ENCODE measurements at places on chromosomes 7 and 10.
A peak's percentile ranks its signal among the peaks of the same experiment; 100 is the strongest.

DNA sequence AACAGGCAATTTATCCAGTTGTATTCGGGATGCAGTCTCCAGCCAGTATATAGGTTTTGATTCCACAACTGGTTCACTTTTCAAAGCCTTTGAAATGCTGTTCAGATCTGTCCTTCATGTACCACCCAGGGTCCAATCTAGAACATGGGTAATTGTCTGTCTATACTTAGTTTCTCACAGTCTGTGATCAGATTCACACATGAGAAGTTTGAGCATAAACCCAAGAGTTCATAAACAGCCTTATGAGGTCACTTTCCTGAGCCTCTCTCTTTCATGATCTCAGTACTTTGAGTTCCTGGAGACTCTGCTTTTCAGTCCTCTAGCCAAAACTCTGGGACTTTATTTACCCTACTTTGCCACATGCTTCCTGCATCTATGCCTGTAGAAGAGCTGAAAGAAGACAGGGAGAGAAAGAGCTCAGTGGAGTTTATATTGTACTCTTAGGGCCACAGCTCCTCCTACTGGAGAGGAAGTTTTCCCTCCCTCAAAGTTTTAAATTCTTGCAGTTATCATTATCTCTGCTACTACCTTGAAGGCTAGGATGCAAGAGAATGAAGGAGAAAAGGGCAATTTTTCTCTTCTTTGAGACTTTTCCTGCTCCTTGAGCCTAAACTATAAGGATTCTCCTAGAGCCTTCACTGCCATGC is 172.0 kb downstream of the ZEB1 start:
- no peak for DNase-seq

DNA sequence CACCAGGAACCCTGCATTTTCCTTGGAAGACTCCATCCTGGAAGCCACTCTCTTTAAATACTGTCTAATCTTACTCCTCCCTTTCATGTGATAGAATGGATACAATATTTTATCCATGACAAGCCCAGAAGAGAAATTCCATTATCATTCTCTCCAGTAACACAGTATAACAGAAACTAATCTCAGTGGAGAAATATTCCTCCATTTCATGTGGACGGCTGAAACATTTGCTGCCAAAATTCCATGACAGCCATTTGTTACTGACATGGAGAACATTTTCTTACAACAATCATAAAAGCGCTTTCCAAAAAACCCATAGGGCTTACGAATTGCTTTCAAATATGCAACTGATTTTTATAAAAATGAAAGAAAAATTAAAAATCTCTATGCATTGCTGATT is 392.8 kb upstream of the KLF6 start:
- DNase-seq = no peak

DNA sequence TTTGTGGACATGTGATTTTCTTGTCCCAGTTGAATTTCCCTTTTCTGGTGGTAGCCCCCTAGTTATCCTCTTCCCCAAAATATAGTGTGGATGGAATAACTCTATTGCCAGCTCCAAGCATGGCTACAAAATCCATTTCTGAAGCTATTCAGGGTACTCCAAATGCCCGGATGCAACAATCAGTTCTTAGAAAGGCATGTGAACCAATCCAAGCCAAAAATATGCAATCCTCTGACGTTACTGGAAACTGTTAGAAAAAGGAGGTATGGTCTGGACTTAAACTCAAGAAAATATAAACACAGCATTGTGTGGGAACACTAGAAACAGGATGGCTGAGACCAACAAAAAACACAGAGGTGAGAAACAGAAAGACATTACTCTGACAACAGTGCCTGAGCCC is 347.0 kb downstream of the GPAM start:
- no peak for DNase-seq

GRCh38 chr10:3149918-3150317 is 22.7 kb downstream of the PITRM1 start:
- DNase-seq = no peak

DNA sequence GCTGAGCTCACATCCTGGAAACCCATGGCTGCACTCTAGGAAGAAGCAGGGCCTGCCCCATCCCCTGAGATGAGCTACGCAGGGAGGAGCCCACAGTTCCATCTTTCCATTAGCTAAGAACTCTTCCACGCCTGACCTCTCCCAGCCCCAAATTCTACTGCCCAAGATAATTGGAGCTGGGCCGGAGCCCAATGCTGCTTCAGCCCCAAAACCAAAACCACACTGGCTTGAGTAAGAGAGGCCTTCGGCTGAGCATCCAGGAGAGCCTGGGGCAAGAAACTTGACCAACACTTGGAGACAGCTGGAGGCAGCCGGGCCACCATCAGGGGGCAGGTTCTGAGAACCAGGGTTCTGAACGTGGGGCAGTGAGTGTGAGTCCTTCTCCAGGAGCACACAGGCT is 116.1 kb upstream of the ZMIZ1 start:
- no peak for DNase-seq

DNA sequence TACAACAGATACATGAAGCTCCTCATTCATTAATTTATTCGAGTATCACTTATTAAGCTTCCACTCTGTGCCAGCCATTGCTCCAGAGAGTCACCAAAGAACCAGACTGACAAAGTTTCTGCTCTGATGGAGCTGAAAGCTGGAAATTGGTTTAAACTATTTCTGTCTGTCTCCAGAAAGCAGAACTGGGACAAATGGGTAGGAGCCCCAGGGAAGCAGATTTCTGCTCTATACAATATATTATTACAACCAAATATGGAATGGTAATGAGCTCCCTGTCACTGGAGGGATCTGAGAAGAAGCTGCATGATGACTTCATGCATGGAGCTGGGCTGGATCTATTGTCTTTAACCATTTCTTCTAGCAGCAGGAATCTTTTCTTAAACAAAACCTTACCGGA is 165.4 kb upstream of the ADO start:
- no peak for DNase-seq

DNA sequence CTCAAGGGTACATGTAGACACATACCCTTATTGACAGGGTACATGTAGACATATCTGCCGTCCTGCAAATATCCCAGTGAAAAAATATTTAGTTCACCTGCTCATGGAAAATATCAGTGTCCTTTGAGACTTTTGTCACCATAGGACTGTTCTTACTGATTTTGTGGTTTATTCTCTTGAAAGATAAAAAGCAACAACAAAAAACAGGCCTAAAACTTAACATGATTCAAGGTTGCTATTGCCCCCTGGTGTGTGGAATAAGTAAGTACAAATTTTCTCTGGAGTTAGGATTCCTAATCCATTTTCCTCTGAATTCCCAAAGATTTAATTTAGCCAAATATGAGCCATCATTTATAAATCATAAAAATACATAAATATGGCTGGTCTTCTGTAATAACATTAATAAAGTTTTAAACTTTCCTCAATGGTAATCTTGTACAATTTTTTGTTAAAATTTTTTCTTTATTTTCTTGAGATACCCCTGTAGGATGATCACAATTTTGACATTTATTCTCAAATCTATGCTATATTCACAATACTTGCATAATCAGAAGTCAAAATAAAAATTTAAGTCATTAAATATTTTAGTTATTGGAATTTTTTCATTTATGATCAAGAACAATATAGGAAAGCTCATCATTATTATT is 741.4 kb upstream of the POT1 start:
- no peak for DNase-seq

- peak; percentile 63 for DNase-seq
Observed at GRCh38 chr7:107579885-107580715, at the start of gene BCAP29. Gene BCAP29 (plus strand): TSS chr7:107580246. CDS start chr7:107580773, 527 bp downstream.

DNA sequence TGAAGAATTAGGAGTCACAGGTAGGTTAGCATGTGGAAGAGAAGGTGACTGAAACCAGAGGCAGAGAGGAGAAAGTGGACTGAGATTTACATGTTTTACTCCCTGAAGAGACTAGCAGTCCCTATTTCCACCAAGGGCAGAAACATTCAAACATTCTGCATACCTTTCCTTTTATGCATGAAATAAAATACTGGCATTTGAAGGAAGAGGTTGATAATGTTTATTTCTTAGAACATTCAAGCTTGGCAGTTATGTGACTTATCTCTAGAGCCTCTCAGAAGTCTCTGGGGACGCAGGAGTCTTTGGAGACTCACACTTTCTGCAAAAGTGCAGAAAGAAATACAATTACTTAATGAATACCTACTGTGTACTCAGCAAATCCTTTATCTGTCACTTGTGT is 507.1 kb upstream of the C7orf33 start:
- DNase-seq = no peak

GRCh38 chr7:37235813-37236212 is 212.9 kb downstream of the ELMO1 start:
- no peak for DNase-seq

- no peak for DNase-seq
Observed at GRCh38 chr10:75404815-75405597, 3.4 kb upstream of the ZNF503 start.

DNA sequence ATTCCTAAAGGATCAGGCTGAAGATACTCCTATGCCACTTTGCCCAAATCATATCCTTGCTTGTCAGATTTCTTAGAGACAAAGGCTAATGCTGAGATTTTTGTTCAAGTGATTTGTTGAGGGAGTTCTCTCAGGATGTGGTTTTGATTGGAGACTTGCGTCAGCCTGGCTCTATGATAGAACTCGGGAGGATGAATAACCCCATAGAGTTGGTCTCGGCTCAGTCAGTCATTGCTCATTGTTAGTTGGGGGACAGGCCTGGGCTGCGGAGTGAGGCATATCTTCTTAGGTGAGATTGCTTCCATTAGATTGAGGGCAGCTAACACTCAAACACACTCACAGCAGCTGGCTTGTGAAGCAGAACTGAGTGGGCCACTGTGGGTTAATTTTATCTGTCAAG is 203.4 kb downstream of the KIF20B start:
- DNase-seq = no peak

- DNase-seq = peak; percentile 16
Observed at GRCh38 chr7:107879400-107880035, 11.5 kb upstream of the DLD start.

DNA sequence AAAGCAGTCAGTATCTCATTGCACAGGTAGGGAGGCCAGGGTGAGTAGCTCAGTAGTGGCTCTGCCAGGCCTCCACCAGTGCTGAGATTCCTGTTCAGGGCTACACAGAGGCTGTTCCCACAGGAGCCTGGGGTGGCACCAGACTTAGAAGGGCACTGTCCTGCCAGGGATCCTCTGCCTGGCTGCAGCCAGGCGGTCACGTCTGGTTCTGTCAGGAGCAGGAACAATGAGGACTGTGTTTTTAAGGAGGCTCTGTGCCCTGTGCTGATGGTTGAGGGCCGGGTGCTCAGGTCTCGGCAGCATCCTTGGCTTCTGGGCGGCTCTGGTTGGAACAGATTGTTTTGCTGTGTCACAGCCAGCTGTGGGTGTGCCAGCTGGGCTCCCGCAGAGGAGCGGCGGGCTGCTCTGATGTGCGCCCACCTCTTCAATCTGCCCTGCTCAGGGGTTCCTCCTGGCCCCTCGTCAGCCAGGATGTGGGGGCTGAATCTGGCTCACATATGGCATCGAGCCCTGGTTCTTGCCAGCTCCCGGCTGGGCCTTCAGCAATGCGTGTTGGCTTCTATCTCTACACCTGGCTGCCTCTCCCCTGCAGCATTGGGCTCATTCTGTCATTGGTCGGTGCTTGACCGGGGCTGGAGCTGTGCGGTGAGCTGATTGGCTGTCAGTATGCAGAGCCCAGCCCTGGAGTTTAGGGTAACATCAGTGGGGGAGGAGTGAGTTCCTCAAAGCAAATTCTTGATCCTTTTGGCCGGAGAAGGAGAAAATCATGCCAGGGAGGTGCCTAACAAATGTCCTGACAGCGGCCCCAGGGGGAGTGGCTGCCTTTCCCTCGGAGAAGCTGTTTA is 41.2 kb downstream of the TACR2 start:
- DNase-seq = no peak

DNA sequence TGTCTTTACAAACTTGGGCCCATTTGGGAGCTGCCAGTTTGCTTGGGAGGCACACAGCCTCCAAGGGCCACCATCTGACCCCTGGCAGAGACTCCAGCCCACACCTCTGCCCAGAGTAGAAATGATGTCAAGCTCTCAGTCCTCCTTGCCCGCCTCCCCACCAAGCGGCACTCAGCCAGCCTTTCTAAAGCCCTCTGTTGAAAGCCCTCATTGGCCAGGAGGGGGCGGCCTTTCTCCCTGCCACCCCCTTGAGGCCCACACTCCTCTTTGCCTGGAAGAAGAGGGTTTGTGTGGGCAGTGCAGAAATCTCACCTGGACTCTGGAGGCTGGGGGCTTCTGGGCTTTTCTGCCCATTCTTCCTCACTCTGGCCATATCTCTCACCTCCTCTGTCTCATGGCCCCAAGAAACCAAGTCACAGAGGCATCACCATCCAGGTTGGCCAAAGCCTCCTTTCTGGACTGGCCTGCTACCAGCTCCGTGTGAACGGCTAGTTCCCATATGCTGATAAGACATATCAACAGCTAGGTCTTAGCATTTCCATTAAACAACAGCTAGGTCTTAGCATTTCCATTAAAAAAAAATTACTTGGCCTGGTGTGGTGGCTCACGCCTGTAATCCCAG is 36.1 kb downstream of the UBTD1 start:
- DNase-seq = no peak

GRCh38 chr10:111762114-111762513 is 421.5 kb downstream of the GPAM start:
- no peak for DNase-seq

GRCh38 chr10:86936661-86937501 is 20.5 kb downstream of the MMRN2 start:
- no peak for DNase-seq

- DNase-seq = no peak
Observed at GRCh38 chr10:120738658-120739057, 112.5 kb upstream of the WDR11 start.

- no peak for DNase-seq
Observed at GRCh38 chr7:113628948-113629847, 289.6 kb downstream of the PPP1R3A start.

DNA sequence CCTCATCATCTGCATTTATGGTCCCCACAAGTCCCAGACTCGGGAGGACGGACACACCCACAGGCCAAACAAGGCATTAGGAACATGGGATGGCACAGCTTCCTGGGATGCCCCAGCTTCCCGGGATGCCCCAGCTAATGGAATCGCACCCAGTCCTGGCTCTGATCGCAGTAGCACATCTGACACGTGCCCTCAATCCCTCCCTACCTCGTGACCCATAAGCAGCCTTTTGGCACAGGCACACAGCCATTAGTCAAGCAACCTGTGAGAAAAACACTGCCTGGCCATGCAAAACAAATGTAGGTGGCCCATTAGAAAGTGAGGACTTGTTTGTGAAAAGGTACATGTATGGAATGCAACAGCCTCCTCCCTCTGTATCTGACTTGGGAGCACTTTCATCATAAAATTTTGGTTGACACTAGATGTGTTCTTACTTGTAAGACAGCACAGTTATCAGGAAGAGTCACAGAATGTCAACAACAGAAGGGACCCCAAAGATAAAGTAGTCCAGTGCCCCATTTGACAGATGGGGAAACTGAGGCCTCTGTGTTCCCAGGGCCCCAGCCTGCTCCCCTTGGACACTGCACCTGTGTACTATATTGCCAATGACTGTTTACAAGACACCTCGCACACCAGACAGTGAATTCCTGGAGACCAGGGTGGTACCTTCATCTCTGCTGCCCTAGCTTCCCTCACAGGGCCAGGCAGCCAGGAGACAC is 34.4 kb downstream of the DLG5 start:
- DNase-seq = no peak
